Activated T-helper 9 cell treated with anti-CD3 and anti-CD28 coated beads, Interleukin-2, amount 50 U/mL, for 16 hours (primary cell): ENCODE measurements at places on chromosomes 7 and 10.

DNA sequence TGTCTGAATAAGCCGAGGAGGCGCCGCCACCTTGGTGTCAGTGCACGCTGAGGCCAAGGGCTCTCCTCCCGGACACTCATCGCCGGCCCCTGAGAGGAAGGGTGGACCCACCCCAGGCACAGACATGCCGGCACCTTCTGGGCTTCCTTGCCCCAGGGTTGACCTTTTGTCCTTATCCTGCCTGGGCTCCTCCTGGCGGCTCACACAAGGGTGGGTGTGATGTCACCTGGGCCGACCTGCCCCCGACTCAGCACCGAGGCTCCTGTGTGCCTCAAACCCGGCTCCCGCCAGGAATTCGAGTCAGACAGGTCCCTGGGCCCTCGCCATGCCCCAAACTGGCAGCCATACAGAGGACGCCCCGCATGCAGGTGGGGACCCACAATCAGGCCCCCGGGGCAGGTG, 17.7 kb upstream of the CFAP46 start:
- DNase-seq: no peak

DNA sequence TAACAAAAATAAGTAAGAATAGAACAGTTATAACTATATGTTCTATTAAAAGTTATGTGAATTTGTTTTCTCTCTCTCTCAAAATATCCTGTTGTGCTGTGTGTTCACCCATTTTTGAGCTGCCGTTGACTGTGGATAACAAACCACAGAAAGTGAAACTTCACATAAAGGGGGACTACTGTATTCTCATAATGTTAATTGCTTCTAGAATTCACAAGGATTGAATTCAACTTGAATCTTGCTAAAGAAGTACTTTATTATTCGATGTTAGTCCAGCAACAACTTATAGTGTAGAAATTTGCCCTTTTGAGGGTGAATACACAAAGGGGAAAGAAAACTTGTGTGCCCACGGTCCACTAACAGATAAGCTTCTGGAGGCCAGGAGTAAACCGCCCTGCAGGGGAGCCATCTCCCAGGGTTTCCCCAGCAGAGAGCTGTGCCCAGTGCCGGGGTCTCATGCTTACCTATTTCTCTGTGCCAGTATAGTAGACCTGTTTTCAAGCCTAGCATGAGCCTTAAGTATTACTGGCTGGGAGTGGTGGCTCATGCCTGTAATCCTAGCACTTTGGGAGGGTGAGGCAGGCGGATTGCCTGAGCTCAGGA, 87.1 kb downstream of the KAT6B start:
- DNase-seq: no peak

DNA sequence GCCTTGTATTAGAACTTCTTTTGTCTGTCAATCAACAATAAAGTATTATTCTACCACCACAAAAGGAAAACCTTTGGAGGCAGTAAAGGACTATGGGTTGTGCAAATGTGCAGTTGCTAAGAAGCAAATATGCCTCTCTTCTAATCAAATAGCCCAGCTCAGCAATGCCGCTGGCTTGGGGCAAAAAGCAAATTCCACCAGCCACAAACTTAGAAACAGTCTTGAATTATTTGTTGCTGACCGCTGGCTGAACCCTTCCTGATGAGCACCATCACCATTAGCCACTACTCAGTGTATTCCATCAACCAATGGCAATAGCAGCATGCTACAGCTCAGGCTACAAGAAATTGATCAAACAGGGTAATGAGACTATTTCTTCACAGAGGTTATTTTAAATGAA, 51.0 kb downstream of the SKAP2 start:
- no peak for DNase-seq

- no peak for DNase-seq
These were observed 216.1 kb downstream of the HTR7 start for GRCh38 chr10:90641731-90642130.

- no peak for DNase-seq
These were observed 383.8 kb upstream of the SORCS1 start for GRCh38 chr10:107548301-107548700.

GRCh38 chr7:144805627-144806239, 30.1 kb downstream of the TPK1 start:
- DNase-seq: no peak

- DNase-seq: no peak
These were observed 83.1 kb downstream of the MRPL32 start for GRCh38 chr7:43015301-43015700.

- DNase-seq: no peak
These were observed 144.0 kb downstream of the PLPP4 start for GRCh38 chr10:120600871-120601649.

DNA sequence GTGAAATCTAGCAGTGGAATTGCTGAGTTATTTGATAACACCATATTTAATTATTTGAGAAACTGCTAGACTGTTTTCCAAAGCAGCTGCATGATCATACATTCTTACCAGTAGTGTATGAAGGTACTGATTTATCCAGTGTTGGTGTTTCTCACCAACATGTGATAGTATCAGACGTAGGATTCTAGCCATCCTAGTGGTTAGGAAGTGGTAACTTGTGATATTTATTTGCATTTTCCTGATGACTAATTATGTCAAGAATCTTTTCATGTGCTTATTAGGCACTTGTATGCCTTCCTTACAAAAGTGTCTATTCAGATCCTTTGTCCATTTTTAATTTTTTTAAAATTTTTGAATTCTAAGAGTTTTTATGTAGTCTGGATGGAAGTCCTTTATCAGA, 54.2 kb upstream of the PLXDC2 start:
- DNase-seq: no peak

- DNase-seq: no peak
These were observed 24.6 kb upstream of the MPP7 start for GRCh38 chr10:28327491-28327880.

DNA sequence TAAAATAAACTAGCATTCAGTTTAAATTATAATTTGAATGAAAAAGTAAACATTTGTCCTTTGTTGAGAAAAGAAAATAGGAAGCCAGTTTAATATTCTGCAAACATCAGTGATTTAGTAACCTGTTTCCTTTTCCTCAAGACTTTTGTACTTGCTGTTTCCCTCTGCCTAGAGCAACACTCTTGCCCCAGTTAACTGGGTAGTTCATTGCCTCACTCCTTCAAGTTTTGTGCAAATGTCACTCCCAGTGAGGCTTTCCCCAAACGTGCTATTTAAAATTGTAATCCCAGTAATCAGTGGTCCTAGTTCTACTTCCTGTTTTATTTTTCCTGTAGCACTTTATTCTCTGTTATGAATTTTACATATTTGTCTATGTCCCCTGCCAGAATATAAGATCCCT, 23.8 kb downstream of the DLD start:
- no peak for DNase-seq

DNA sequence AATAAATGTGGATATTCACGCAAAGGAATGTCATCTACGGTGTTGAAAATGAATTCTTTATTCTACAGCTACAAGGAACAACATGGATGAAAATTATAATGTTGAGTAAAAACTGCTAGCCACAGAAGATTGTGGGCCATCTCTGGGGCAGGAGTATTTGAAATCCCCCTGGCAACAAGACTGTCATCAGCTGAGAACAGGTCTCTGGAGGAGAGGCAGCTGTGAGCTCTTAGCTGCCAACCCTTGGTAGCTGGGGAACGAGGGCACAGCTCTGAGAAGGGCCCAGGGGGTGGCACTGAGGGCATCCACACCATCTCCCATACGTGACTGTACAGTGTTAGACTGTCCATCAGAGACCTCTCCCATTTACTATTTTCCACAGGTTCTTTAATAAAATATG, 340.1 kb upstream of the MGMT start:
- no peak for DNase-seq

GRCh38 chr7:38034062-38034908, 113.8 kb downstream of the EPDR1 start:
- no peak for DNase-seq

DNA sequence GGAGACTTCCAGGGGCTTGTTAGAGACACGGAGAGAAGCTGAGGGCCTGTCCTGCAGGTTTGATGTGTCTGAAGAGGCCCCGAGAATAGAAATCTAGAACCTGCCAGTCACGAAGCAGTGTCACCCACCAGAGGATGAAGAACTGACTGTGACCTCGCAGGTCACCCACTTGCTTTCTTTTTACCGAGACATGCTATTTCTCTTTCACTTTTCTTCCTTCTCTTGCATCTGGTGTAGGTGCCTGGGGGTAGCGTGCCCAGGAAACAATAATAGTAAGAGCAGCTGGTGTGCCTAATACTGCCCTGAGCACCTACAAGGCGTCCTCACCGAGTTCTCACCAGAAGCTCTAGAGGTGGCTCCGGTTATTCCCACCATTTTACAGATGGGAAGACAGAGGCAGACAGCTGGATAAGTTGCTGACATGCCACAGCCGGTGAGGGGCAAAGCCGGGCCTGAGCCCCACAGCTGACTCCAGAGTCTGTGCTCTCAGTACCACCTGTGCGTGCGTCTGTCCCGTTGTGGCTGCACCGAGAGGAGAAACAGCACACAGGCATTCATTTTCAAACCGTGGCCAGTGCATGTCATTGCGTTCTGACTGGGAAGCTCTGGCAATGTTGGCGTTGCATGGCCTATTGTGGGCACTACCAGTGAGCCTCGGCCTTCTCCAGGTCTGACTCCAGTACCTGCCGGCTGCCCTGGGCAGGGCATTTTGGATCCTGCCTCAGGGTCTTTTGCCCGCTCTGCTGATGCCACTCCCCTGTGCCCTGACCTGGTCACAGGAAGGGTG, 7.8 kb downstream of the CHST3 start:
- no peak for DNase-seq

DNA sequence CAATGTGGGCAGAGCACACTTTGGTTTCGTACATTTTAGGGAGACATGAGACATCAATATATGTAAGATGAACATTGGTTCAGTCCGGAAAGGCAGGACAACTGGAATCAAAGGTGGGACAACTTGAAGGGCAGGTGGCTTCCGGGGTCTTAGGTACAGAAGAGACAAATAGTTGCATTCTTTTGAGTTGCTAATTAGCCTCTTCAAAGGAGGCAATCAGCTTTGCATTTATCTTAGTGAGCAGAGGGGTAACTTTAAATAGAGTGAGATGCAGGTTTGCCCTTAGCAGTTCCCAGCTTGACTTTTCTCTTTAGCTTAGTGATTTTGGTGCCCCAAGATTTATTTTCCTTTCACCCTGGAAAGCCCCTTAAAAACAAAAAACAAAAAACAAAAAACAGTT, 21.3 kb downstream of the ZNF487 start:
- no peak for DNase-seq

GRCh38 chr10:63901228-63901627, 380.0 kb downstream of the REEP3 start:
- no peak for DNase-seq

DNA sequence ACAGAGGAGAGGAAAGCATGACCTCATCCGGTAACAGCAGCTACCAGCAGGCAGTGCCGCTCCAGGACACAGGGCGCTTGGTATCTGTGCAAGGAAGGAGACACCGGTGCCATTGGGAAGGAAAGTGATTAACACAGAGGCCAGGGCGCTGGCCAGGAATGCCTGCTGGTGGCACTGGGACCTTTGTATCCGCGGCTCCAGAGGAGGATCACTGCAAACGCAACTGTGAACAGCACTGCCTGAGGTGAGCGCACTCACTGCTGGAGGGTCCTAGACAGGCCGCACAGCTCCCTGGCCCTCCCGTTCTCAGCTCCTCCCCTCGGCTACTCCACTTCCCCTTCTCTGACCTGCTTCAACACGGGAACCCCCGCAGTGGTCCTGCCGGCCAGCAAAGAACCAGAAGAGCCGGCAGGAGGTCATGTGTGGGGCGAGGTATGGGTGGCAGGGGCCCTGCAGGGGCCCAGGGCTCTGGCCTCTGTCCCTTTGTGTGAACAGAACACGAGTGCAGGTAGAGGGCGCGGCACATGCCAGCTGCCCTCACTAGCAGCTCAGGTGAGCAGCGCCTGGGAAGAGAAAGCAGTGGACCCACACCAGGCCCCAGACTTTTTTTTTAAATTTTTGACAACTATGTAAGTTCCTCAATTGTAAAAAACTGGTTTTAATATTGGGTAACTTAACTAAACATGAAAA, 107.6 kb downstream of the VIPR2 start:
- DNase-seq: no peak

DNA sequence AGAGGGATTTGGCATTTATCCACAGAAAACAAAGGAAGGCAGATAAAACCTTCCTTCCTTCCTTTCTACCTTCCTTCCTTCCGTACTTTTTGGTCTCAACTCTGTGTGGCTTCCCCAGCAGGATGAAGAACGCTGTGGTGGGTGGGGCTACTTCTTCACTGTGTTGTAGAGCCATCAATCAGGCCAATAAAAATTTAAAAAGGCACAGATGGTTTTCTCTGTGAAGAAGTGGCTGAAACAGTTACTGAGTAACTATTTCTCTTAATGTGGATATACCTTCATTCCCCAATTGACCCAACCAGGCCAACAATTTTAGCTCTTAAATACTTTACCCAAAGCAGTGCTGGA, 75.8 kb downstream of the ZNF92 start:
- no peak for DNase-seq

- no peak for DNase-seq
These were observed at the start of gene GPR37 for GRCh38 chr7:124765401-124766352. Gene GPR37, minus strand, starts transcription at chr7:124765792. Its CDS starts 816 bp downstream, at chr7:124764976.

- DNase-seq: no peak
These were observed 84.4 kb upstream of the ANLN start for GRCh38 chr7:36305226-36305625.

DNA sequence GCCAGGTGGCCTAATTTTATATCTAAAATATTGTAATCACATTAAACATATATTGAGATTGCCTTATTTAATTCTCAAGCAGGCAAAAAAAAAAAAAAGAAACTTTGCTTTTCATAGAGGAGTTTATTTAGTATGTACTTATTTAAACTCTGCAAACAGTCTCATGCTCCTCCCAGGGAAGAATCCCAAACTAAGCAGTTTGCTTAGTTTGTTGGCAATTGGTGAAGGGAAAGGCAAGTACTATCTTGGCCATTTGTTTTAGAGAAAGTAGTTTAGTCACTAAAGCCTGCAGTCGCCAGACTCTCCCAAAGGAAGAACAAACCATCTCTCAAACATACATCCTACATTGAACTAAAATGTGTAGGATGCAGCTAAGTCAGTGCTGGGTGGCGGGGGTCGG, 226.8 kb downstream of the CDC14C start:
- no peak for DNase-seq

DNA sequence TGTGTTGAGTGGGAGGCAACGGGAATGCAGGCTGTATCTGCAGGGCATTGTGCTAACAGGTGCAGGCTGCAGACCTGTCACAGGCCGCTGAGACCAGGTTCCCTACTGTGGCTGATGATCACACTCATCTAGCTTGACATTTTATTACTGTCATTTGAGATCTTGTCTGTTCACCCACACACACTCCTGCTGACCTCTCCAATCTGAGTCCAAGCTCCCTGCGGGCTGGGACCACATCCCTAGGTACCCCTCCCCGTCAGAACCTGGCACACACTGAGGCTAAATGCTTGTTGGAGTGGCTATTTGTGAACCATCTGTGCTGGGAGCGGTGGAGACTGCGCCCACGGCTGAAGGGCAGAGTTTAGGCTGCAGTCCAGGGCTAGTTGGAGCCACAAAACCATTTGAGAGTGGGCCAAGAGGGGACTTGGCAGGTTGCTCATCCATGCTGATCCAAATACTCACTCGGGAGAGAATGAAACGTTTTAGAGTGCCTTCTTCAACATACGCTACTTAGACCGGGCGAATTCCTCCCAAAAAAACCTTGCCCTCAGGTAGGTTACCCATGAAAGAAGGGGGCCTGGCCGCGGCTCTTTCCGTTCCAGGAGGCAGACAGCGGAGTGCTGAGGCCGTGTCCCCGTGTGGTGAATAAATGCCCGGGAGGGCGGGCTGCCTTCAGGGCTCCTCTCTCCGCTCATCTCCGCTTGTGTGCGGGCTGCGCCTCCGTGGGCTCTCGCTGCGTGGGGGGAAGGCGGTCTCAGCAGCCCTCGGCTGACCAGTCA, 164.4 kb downstream of the RGS10 start:
- no peak for DNase-seq

GRCh38 chr7:73851410-73852338, 9.3 kb upstream of the TMEM270 start:
- DNase-seq: no peak

GRCh38 chr10:103751667-103752290, 103.6 kb downstream of the SH3PXD2A start:
- DNase-seq: no peak
